ENCODE measurements at places on chromosomes 3 and 15.

- no peak for DNase-seq
These were observed 40.5 kb downstream of the OSTN start for GRCh38 chr3:191239407-191240031.

- DNase-seq: no peak
These were observed 188.6 kb upstream of the TBL1XR1 start for GRCh38 chr3:177385831-177386301.

GRCh38 chr3:58386626-58387365 lies 46.8 kb downstream of the PDHB start:
- DNase-seq: no peak

- no peak for DNase-seq
These were observed 30.5 kb downstream of the CLASP2 start for GRCh38 chr3:33687406-33688010.

DNA sequence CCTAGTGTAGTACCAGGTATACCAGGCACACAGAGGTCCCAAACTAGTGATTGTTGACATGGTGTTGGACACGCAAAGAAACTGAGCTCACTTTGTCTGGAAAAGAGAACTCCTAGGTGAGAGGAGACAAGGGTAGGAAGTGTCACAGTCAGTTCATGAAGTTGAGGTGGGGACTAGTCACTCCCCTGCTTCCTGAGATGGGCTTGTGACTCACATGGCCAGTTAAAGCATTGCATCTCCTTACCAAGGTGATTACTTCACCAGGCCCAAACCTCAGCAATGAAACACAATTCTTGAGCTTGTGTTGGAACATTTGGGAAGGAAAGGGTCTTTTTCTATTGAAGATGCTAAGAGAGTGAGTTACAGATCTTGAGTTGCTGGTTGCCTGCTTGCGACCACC lies 49.2 kb upstream of the RAD18 start:
- no peak for DNase-seq

DNA sequence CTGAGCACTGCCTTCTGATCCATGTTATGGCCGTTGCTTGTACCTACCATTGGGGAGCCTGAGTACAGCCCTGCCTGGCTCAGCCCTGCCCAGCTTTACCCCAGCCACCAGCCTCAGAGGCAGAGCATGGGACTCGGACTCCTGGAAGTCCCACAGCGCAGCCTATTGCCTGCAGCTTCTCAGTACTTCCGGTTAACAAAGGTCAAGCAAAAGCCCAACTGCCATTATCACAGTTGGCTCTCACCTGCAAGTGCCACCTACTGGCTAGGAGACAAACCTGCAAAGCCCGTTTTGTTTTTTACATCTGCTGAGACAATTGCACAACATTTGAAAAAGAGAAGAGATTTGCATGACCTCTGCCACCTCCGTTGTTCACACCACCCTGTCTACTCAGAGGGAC lies 1081.7 kb downstream of the NAALADL2 start:
- no peak for DNase-seq

- DNase-seq: no peak
These were observed 53.2 kb upstream of the KLF13 start for GRCh38 chr15:31273258-31273941.

DNA sequence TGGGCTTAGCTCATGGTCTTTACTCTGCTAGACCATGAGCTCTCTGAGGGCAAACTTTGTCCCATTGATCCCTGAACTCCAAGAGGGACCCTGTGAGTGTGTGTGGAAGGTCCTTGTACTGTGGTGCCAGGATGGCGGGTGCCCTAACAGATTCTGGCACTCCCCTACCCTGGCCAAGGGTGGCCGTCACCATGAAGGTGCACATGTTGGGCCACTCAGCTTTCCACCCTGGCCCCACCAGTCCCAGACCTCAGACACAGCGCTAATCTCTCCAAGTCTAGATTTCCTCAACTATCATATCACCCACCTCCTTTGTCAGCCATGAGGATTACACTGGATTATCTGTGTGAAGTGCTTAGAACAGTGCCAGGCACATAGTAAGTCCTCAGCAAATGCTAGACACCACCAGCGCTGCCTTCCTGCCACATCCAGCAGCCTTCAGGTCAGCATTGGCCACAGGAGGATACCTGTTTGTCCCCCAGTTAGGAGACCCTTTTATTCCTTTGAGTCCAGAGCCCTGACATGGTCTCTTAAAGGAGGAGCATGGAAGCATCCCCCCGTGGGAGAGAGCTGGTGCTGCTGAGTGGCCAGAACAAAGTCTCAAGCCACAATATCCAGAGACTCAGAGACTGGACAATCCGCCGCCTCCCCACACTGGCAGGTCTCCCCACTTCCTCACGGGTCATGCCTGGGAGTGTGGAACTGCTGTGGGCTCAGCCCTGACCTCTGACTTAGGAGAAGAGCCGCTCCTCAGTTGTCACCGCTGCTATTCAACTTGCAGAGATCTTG lies 44.5 kb upstream of the SLCO2A1 start:
- DNase-seq: no peak

DNA sequence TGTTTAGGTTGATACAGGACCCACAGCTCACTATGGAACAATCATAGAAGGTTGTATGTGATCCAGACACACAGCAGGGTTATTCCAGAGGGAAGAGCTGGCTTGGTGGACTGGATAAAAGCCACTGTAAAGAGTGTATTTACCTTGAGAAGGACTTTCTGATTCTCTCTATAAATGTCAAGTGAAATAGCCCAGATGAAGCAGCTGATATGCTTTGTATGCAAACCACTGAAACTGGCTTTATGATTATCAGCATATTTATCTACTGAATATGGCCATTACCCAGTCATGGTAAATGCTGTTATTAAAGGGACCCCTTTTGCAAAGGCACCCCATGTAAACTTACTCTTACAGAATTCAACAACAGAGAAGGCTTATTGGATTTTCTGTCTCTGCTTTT lies 28.1 kb downstream of the C3orf80 start:
- no peak for DNase-seq

GRCh38 chr15:26658290-26658689 lies 114.6 kb downstream of the GABRB3 start:
- no peak for DNase-seq

DNA sequence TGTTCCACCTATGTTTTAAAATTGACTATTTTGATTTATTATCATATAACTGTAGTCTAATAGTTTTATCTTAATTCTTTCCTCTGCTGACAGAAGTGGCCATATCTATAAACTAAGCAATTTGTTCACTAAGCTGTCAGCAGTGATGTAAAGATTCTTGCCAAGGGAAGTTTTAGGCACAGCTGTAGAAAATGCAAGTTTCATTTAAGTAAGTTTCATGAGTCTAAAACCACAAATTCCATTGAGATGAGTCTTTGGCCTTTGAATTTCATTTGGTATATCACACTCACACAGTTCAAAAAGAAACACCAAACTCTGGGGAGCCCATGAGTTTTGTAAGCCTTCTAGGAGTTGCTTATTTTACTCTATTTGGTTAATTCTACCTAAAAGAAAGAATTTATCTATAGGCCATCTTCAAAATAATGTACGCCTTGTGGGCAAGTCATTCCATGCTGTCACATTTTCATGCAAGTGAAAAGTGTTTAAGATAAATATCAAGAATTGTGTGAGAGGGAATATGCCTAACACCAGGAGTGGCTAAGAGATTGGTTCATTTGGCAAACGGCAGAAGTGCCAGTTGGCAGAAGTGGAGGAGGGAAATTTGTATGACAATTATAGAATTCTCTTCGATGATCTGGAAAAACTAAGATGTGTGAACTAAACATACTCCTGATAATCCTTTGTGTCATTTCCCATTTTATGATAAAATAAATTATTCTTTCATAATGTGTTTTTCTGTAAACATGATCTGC lies 292.9 kb downstream of the ZIC4 start:
- no peak for DNase-seq

GRCh38 chr3:47758261-47759025 lies 23.2 kb downstream of the SMARCC1 start:
- no peak for DNase-seq

- DNase-seq: no peak
These were observed 31.8 kb upstream of the HES1 start for GRCh38 chr3:194103983-194104751.

- no peak for DNase-seq
These were observed 11.1 kb upstream of the PTPN9 start for GRCh38 chr15:75590239-75590638.

DNA sequence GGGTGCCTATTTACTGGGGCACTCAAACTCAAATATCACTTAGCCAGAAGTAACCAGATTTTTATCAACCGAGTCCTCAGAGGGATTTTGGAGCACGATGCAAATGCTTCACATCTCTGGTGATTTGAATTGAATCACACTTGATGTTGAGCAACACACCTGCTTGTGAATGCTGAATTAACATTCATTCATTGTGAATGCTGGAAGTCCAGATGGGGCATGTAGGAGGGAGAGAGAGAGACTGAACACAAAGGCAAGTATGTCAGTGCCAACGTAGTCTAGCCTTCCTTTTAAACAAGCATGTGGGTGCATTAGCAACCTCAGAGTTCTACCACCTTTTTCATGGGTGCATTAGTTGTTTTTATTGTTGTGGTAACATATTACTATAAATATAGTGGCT lies 156.2 kb downstream of the ADAMTSL3 start:
- no peak for DNase-seq

- no peak for DNase-seq
These were observed 137.1 kb upstream of the TMC3 start for GRCh38 chr15:81511138-81511537.

DNA sequence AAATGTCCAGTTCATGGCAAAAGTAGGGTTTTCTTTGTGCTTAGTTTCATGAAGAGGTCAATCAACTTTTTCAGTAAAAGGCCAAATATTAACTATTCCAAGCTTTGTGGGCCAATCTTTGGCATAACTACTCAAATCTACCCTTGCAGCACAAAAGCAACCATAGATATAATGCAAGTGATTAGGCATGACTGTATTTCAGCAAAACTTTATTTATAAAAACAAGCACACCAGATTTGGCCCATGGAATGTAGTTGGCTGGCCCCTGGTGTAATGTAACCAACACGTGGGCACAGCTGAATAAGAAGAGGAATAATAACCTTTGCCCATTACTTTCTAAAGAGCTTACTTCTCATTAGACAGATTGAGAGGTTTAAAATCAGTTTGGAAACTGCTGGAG lies 50.6 kb downstream of the CASR start:
- DNase-seq: no peak

DNA sequence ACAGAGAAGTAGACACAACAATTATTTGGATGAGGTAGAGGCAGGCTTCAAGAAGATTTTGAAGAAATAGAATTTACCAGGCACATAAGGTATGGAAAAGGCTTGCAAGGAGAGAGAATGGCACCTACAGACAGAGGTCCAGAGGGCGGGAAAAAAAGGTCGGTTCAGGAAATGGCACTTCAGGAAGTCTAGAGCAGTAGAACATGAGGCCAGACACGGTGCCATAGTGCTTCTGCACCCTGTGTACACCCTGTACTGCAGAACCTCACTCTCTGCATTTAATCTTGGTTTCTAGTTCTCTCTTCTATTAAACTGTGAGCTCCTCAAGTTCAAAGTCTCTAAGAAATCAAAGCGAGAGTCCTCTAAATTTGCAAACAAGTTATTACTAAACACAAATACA lies 113.4 kb upstream of the C2CD4B start:
- DNase-seq: no peak

- no peak for DNase-seq
These were observed 112.2 kb upstream of the ETV5 start for GRCh38 chr3:186220911-186221645.

- no peak for DNase-seq
These were observed 408.1 kb downstream of the WDR72 start for GRCh38 chr15:53351373-53351772.

DNA sequence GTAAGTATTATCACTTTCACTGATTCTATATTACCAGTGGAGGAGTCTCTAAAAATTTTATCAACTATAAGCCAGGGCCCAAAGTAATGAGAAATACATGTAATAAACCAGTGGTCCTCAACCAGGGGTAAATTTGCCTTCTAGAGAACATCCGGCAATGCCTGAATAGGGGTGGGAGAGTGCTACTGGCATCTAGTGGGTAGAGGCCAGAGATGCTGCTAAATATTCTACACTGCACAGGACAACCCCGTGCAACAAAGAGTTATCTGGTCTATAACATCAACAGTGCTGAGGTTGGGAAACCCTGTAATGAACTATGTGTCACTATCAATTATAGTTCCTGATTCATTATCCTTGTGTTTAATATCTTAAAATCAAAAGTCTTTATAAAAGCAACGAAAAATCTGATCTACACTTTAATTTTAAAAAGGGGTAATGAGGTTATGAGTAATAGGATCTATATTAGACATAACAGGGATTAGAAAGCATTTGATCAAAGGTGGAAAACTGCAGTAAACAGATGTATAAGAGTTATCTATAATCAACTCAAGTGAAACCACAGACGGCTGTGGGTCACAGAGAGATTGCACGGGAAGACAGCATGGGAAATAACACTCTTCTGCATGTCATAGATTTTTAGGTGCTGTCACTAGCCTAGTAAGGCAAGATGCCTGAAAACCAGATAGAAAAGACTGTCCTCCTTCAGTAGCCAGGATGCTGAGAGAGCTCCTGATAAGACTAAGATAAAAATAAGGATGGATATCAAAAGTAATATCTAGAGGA lies 2.0 kb downstream of the LYSMD2 start:
- no peak for DNase-seq

DNA sequence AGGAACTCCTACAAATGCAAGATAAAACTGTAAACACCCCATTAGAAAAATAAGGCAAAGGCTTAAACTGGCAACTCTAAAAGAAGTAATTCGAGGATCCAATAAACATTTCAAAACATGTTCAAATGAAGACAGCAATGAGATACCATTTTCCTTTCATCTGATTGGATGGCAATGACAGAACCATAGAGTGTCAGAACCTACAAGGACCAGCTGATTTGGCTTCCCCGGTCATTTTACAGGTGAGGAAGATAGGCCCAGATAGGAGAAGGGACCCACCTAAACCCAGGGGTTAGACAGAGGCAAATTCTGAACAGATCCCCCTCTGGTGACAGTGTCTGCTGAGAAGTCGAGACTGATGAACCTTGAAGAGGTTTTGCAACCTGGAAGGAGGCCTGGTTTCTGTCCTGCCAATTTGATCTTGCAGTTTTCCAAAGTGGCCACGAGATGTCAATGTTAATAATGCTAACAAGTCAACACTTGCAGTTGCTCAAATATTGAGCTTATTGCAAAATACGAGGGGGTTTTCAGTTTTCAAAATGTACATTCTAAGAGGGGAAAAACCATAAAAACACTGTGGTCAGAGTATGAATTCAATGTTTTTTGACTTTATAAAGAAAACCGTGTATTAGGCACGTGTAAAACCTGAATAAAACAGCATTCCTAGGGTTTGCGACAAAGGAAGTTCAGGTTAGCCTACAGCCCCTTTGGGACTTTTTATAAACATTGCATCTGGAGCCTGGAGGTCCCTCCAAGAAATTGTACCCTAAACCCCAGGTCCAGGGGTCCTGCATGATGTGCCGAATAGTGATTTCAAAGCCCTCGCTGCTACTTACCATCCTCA lies 21.5 kb downstream of the CFAP161 start:
- no peak for DNase-seq

DNA sequence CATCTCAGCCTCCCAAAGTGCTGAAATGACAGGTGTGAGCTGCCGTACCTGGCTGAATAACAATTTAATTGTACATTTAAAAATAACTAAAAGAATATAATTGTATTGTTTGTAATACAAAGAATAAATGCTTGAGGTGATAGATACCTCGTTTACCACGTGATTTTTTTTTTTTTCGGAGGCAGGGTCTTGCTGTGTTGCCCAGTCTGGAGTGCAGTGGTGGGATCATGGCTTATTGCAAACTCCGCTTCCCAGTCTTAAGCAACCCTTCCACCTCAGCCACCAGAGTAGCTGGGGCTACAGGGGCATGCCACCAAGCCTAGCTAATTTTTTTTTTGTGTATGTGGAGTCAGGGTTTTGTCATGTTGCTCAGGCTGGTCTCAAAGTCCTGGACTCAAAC lies 15.8 kb downstream of the MFN1 start:
- DNase-seq: no peak

Measured in cortex of kidney (tissue), 1 donor.